Pons (tissue), 1 donor: ENCODE measurements at places on chromosomes 1 and 21.

DNA sequence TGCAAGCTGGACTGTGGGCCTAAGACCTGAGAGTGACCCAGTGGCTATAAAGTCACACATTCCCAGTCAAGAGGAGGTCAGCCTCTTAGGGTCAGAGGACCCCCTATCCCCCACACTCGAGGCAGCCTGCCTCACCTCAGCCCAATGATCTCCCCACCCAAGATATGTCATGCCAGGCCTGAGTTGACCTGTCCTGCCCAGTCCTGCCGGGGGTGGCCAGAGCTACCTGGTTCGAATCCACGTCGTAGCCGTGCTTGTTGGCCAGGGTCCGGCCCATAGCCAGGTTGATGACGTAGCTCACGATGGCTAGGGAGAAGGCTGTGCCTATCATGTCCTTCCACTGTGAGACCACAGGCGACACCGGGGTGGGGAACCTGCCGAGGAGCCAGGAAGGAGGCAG is 15.6 kb downstream of the SLC26A9 start:
- DNase-seq = no peak

GRCh38 chr1:235067396-235068157 is 61.1 kb downstream of the TOMM20 start:
- DNase-seq = peak; percentile 71

GRCh38 chr1:37691497-37692077 is 729 bp upstream of the CDCA8 start:
- DNase-seq = peak; percentile 3

DNA sequence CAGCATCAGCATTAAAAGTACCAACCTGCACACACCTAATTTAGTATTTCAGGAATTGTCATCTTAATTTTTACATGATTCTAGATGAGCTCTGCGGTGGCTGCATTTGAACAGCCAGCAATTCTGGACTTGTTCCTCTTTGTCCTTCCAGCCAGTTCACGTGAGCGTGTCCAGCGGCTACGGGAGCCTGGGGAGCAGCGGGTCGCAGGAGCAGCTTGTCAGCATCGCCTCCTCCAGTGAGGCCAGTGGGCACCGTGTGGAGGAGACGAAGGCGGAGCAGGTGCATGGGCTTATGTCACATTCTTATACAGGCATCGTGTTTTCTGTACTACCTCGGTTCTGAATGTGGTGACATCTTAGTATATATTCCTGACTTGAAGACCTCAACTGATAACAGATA is 25.7 kb downstream of the PER3 start:
- DNase-seq = no peak

GRCh38 chr1:29743931-29744330 is 507.6 kb downstream of the PTPRU start:
- DNase-seq = no peak

GRCh38 chr1:148389027-148389339 is 94.1 kb downstream of the PPIAL4G start:
- DNase-seq = no peak

GRCh38 chr1:236515443-236515958 is 8.3 kb upstream of the LGALS8 start:
- no peak for DNase-seq

GRCh38 chr1:214989341-214989740 is 93.2 kb upstream of the KCNK2 start:
- no peak for DNase-seq

DNA sequence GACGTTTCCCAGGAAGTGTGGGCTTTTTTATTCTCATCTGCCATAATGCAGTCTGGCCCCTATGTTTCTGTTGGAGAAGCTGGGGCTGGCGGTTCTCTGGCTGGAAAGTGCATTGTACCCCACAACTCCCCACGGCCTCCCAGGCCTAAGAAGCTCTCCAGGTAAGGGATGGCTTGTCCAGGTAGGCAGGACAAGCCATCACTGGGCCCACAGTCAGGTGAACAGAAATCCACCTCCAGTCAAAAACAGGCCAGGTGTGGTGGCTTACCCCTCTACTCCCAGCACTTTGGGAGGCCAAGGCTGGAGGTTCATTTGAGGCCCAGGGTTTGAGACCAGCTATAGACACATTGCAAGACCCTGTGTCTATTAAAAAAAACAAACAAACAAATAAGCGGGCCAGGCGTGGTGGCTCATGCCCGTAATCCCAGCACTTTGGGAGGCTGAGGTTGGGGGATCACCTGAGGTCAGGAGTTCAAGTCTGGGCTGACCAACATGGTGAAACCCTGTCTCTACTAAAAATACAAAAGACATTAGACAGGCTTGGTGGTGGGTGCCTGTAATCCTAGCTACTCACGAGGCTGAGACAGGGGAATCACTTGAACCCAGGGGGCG is 3.1 kb upstream of the WNT9A start:
- DNase-seq = no peak

DNA sequence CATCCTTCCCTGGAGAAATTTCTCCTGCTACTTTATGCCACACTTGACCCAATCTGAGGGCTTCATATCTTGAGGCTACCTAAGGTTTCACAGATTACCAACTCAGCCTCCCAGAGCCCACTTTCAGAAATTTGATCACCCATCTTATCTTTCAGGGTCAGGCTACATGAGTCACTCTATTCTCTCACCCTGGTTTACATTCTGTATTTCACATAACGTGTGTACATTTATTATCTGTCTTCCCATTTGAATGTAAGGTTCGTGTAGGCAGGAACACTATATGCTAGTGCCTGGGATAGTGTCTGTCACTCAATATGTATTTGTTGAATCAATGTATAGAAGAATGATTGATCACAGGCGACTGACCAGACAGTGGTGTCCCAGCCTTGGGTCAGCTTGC is 124.8 kb downstream of the UBE2U start:
- DNase-seq = no peak

DNA sequence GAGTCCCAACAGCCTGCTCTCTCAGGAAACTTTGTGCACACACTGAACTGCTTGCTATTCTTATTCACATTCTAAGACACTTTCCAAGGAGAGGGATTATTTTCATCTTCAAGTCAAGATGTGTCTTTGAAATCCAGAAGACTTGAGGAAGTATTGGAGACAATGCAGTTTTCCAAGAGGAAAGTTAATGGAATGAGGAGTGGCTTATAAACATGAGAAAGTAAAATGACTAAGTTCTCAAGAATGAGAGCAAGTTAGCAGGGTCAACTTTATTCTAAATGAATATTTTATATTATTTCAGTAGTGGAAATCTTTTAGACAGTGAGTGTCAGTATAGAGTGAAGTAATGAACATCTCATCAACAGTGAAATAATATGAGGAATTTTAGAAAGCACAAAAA is 1239.3 kb downstream of the MRPL39 start:
- DNase-seq = no peak

GRCh38 chr1:212260557-212261355 is 24.5 kb upstream of the PPP2R5A start:
- DNase-seq = no peak

DNA sequence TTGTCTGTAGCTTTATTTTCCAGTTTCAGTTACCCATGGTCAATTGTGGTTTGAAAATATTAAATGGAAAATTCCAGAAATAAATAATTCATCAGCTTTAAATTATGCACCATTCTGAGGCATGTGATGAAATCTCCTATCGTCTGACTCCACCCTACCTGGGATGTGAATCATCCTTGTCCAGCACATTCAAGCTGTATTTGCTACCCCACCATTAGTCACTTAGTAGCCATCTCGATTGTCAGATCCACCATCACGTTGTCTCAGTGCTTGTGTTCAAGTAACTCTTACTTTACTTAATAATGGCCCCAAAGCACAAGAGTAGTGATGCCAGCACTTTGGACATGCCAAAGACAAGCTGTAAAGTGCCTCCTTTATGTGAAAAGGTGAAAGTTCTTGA is 4.0 kb downstream of the STPG1 start:
- DNase-seq = no peak

DNA sequence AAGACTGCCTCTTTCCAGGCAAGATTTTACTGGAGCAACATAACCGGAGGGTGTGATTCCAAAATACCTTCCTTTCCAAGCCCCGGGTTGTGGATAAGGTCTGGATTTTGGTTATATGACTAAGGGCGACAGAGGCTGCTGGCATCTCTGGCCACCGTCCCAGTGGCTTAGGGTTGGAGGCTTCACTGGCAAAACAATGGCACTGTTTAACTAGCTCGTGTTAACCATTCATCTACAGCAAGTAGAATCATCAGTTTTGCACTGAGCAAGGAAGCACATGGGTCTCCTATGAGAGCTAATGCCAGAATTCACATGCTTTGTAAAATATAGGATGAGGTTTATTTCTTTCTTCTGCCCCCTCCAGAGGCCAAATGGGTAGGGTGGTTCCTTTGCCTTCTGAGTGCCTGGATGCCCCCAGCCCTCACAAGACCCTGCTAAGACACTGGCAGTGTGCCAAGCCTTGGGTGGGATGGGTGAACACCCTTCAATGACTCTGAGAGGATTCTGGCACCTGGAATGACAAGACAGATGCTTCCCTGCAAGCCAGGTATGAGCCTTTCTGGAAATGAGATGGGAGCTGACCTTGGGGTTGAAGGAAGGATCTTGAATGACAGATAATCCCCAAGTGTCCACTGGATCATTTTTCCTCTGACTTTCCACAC is 36.8 kb downstream of the DHCR24 start:
- DNase-seq = peak; percentile 82

- DNase-seq = no peak
Measured at GRCh38 chr1:173403996-173404395, 73.1 kb upstream of the PRDX6 start.

- no peak for DNase-seq
Measured at GRCh38 chr1:21700094-21700493, 30.9 kb upstream of the RAP1GAP start.

DNA sequence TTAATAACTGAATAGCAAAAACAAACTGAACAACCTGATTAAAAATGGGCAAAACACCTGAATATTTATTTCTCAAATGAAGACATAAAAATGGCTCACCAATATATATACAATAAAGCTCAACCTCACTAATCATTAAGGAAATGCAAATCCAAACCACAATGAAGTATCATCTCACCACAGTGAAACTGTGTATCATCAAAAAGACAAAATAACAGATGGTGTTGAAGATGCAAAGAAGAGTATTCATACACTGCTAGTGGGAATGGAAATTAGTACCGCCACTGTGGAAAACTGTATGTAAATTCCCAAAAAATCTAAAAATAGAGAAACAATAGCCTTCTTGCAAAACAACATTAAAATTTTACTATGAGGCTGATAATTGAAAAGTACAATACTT is 1660.1 kb upstream of the B3GALT2 start:
- no peak for DNase-seq

DNA sequence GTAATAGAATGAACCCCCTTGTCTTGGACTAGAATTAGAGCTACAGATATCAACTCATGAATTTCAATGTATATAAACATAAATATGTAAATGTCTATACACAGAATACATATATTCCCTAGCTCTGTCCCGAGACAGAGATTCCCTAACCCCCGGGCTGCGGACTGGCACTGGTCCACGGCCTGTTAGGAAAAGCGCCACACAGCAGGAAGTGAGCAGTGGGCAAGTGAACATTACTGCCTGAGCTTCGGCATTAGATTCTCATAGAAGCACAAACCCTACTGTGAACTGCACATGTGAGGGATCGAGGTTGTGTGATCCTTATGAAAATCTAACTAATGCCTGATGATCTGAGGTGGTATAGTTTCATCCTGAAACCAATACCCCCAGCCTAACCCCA is 51.2 kb downstream of the PIK3R3 start:
- no peak for DNase-seq

- DNase-seq = no peak
Measured at GRCh38 chr1:87143413-87144135, 185.1 kb upstream of the LMO4 start.

GRCh38 chr1:89360716-89361115 is 3.1 kb upstream of the GBP6 start:
- DNase-seq = no peak

- peak; percentile 71 for DNase-seq
Measured at GRCh38 chr1:198491028-198491427, 49.5 kb downstream of the ATP6V1G3 start.
